Fibroblast of skin of abdomen (primary cell): ENCODE measurements at places on chromosomes 1 and 21.

- DNase-seq = no peak
Observed at GRCh38 chr1:188668083-188668482, 1809.6 kb downstream of the BRINP3 start.

GRCh38 chr1:6866825-6867224, 81.6 kb downstream of the CAMTA1 start:
- DNase-seq = no peak

DNA sequence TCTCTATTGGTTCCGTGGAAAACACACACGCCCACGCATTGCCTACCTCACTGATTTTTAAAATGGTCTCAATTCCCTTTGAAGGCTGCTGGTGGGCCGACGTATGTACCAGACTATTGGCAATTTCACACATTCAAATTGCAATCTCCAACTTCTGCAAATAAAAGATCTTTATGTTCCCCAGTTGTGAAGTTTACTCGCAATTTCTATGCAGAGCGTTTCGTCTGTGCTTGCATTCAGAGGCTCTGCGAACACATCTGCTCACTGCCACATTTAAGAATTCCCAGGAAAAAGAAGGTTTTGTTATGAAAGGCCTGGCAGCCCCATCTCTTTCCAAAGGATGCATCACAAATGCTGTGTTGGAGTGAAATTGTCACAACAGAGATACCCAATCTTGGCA, 288.0 kb upstream of the KAZN start:
- DNase-seq = no peak

- no peak for DNase-seq
Observed at GRCh38 chr1:48207536-48208075, 14.9 kb upstream of the SLC5A9 start.

- DNase-seq = peak; percentile 45
Observed at GRCh38 chr1:176949033-176949662, 215.4 kb downstream of the ASTN1 start.

- peak; percentile 31 for DNase-seq
Observed at GRCh38 chr1:154352581-154353459, 27.5 kb downstream of the ATP8B2 start.
